ENCODE measurements at places on chromosomes 5 and 9.

GRCh38 chr5:96333391-96333790 is 99.7 kb downstream of the PCSK1 start:
- no peak for DNase-seq

DNA sequence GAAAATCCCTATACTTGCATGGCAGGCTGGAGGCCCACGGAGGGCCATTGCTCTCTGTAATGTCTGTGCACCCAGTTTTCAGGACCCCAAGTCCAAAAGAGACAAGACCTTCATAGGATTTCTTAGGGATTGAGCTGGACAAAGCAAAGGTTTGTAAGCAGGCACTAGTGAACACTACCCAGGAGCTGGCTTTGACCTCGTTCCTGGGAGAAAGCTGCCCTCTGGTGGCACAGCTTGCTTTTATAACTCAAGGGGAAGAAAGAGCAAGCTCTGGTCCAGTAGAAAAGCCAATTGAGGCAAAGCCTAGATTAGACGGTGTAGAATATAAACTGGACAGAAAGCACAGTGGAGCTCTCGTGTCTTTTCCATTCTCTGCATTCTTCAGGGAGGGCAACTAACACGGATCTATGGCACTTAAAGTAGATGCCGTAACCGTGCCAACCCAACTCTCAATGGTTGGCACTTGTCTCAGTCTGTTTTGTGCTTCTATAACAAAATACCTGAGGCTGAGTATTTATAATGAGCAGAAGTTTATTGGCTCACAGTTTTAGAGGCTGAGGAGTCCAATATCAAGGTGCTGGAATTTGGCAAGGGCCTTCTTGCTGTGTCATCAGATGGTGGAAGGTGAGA is 7.9 kb downstream of the GABRP start:
- DNase-seq, result peak; percentile 47

- no peak for DNase-seq
These were observed 25.9 kb upstream of the SUB1 start for GRCh38 chr5:32559411-32559810.

DNA sequence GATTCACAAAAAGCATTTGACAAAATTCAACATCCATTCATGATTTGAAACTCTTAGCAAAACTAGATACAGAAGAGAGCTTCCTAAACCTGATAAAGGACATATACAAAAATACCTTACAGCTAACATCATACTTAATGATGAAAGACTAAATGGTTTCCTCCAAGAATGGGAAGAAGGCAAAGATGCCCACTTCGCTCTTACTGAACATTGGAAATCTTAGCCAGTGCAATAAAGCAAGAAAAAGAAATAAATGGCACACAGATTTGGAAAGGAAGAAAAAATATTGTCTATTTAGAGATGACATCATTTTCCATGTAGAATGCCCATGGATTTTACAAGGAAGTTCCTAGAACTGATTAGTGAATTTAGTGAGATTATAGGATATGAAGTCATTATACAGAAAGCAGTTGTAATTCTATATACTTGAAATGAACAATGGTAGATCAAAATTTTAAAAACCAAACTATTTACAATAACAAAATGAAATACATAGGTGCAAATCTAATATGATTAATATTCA is 64.4 kb downstream of the NAA35 start:
- DNase-seq, result no peak

- DNase-seq, result no peak
These were observed 43.0 kb upstream of the SLC46A2 start for GRCh38 chr9:112933696-112934095.

DNA sequence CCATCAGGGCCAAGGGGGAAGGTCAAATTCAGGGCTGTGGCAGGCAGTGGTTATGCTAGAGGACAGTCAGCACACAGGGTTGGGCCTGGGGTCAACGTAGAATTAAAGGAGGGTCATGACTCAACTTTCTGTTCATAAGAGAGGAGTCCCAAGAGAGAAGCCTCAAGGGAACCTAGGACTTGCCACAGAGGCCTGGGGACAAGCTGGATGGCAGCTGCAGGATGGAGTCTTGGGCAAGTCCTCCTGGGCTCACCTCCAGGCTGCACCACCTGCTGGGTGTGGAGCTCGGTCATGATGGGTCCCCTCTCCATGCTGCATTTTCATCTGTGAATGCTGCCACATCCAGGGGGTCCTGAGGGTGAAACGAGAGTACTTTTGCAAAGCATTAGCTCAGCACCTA is 9.0 kb upstream of the WNK2 start:
- no peak for DNase-seq

DNA sequence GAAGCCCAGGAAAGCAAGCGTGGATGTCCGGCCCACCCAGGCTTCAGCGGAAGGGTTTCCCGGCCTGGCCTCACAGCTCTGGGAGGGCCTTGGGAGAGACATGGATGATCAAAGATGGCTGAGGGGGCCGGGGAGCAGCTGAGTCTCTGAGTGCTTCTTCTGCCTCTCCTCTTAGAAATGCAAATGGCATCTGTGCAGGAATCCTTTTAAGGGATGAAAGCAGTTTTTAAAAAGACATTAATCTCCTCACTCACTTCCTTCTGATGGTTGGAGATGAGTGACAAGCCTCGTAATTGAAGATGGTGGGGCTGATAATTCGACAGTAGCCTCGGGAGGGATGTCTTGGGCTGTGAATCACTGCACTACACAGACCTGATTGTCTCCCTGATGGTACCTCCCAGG is 24.3 kb upstream of the PITX1 start:
- peak; percentile 6 for DNase-seq

- DNase-seq, result peak; percentile 47
These were observed 2.9 kb downstream of the SNX18 start for GRCh38 chr5:54520438-54520846.

DNA sequence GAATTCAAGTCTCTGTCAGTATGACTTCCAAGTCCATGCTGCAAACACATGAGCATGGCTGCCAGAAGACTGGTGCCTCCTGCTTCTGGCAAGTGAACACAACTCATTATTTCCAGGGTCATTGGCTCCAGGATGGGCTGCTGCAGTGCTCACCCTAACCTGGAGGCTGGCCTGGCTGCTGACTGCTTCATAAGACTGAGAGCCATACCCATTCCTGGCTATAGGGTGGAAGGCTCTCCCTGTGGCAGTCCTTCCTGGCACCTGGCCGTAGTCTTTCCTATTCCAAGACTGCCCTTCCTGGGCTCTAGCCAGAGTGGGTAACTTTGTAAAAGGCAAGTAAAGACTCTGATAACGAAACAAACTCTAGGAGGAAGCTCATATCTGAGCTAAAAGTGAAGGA is 51.2 kb downstream of the CXXC5 start:
- no peak for DNase-seq

DNA sequence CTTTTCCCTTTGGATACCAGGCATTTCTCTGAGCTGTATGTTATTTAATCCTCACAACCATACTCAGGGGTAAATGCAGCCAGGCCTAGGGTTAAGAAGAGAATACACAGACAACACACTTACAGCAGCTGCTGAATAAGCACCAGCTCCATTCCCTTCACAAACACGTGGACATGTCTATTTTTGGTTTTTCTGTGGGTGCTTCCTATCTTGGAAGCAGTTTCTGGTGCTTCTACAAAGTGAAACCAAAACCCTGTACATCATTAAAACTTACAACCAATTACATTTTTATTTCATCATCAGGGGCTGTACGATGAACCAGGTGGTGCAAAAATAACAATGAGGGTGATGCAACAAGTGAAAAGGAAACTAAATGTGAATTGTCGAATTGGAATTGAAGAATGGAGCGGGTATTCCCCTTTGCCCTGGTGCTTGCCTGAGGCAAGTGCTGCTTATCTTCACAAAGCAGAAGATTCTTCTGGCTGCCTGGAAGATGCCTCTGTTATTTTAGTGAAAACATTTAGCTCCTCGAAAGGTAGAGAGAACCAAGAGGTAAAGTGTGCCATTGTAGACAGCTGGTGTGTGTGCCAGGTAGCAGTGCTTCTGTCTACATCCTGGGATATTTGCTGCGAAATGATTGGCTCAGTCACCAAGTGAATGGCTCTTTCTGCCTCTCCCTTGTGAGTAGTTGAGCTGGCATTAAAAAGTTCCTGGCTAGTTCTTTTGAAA is 18.6 kb upstream of the IFNB1 start:
- peak; percentile 26 for DNase-seq

GRCh38 chr9:14797435-14797834 is 74.9 kb upstream of the CER1 start:
- DNase-seq, result peak; percentile 30

- no peak for DNase-seq
These were observed 144.6 kb upstream of the MRPS30 start for GRCh38 chr5:44663991-44664710.

GRCh38 chr5:81879936-81880335 is 91.9 kb upstream of the ATG10 start:
- no peak for DNase-seq

DNA sequence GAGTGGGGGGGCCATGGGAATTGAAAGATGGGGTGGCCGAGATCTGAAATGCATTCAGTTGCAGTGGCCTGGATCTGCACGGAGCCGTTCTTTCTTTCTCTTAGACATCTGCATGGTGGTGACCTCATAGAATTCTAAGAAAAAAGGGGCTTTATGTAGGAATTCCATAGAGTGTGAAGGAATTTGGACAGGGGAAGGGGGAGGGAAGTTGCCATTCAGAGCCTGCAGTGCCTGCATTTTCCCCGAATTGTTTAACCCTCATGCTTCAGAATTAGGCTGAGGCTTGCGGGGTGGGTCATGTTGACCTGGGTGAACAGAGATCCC is 4.9 kb downstream of the NEK6 start:
- DNase-seq, result peak; percentile 83

DNA sequence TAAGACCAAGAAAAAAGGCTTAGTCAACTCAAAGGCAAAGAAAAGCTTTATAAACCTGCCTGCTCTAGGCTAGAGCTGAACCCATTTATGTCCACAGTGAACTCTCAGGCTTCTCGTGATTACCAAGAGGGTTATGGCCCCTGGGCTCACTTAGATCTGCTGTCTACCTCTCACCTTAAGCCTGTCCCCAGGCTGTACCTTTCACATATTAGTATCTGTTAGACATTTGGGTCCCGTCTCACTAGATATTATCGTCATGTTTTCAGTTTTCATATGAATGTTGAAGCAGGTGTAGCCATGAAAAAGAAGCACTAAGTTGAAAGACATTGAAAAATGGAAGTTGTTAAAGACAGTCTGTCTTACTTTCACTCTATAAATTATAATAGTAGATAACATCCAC is 75.2 kb upstream of the COX7C start:
- DNase-seq, result no peak

DNA sequence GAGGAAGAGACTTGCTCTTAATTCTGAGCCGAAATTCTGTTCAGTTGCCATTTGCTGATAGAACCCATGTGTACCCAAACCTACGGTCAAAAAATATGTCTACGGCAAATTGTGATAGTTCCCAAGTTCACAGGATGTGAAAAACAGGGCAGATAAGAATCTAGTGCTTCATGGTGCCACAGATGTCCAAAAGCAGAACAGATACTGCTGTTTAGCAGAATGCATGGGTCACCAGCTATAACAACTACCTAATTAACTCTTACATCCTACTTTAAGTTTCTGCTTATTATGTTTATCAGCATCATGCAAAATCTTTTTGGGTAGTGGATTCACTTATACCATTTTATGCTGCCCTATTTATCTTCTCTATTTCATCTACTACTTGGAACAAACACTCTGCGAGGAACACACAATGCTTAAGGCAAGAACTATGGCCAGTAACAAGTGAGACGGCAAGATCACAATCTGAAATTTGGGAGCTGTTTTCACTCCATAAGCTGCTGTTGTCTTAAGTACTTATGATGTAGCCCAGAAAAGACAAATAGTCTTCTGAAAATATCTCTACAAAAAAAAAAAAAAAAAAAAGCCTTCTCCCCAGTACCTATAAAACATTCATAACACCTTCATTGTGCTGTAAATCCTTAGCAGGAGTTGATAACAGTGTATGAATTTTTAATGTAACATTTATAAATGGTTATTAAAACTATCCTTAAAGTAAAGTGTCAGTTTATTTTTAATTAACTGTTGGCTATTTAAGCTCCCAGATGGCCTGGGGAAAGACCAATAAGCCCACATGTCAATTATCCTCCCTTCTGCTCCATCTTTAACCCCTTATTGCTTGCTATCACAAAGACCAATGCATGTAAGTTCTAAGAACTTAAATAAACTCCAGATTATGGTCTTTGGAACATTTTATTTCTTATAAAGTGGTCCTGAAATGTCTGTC is 232.3 kb downstream of the TLR4 start:
- no peak for DNase-seq

GRCh38 chr9:27539479-27540441 is 10.1 kb upstream of the MOB3B start:
- peak; percentile 91 for DNase-seq

GRCh38 chr5:73821003-73821402 is 195.0 kb downstream of the ARHGEF28 start:
- DNase-seq, result peak; percentile 55

DNA sequence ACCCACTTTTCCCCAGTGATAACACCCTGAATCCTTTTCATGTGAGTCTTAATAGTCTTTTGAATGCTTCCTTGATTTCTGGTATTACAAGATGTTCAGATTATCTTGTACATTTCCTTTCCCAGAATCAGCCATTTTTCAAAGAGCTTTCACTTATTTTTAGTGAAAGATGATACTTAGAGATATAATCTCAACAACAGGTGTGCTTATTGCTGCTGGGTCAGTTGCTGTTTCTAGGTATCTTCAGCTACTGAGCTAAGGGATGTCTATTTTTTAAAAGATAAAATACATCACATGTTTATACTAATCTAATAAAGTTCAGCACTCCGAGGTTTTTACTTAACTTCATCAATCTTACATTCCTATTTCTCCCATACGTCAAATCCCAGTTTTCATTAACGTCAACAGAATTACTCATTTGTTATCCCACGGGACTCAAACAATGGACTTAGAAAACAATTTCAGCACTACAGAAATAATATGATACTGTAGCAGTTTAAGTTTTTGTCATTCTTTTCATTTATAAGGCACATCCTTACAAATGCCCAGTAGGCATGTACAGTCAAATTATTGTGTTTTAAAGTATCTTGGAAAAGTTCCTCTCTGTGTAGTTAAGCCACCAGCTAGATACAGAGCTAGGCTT is 9.0 kb downstream of the PCDHAC1 start:
- no peak for DNase-seq

DNA sequence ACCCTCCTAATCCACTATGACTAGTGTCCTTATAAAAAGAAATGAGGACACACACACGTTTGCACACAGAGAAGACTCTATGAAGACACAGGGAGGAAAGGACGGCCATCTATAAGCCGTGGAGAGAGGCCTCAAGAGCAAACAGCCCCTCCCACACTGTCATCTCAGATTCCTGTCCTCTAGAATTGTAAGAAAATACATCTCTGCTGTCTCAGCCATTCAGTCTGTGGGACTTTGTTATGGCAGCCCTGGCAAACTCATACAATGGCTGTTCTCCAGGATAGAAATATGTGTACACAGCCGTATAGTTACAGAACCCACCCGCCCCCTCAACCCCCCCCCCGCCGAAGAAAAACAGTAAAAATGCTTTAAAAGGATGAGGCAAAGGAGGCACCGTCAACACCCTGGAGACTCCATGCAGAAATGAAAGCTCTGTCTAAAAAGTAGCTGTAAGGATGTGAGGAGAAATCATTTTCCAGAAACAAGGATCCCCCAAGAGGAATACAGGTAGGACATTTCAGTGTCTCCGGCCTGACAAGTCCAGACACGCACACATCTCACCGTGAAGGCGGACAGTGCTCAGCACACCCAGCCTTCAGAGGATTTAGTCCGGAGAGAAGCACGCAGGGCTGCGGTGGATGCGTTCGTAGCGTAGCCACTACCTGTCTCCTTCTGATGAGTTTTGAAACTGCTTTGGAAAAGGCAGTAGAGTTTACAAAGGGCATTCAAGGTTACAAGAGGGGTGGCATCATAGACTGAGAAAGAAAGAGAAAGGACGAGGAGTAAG is 110.8 kb upstream of the ERCC6L2 start:
- DNase-seq, result peak; percentile 16

Measured in fibroblast of lung (primary cell).